ENCODE measurements at places on chromosomes 6 and 20.

GRCh38 chr6:89495961-89496535 lies 63.1 kb downstream of the ANKRD6 start:
- DNase-seq, result no peak

DNA sequence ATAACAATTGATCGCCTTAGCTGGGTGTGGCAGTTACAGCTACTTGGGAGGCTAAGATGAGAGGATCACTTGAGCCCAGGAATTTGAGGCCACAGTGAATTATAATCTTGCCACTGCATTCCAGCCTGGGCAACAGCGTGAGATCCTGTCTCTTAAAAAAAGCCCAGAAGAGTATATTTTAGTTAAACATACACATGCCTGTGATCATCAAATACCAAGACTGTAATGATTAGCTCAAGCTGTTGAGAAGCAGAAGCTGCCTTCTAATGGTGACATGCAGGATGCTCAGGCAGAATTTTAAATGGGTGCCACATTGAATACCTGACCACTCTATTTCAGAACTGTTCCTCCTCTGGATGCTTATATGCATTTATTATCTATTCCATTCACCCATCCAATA lies 8.9 kb upstream of the TMEM14A start:
- no peak for DNase-seq

DNA sequence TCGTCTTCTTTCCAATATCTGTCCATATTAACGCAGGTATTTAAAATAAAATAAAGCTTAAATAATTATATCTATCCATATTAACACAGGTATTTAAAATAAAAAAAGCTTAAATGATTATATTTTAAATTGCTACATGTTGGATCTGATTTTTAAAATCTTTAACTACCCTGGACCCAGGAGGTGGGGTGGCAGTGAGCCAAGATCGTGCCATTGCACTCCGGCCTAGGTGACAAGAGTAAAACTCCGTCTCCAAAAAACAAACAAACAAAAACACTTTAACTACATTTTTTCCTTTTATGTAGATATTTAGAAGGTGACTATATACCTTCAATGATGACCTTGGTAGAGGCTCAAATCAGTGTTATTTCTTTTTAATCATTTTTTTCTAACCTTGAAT lies 211.9 kb downstream of the GRIK2 start:
- DNase-seq, result no peak

GRCh38 chr6:117908246-117909068 lies 1.4 kb downstream of the SLC35F1 start:
- DNase-seq, result no peak

GRCh38 chr20:4883546-4883945 lies 117.8 kb downstream of the SLC23A2 start:
- no peak for DNase-seq

- no peak for DNase-seq
Measured at GRCh38 chr6:79201143-79201542, 33.3 kb downstream of the HMGN3 start.

DNA sequence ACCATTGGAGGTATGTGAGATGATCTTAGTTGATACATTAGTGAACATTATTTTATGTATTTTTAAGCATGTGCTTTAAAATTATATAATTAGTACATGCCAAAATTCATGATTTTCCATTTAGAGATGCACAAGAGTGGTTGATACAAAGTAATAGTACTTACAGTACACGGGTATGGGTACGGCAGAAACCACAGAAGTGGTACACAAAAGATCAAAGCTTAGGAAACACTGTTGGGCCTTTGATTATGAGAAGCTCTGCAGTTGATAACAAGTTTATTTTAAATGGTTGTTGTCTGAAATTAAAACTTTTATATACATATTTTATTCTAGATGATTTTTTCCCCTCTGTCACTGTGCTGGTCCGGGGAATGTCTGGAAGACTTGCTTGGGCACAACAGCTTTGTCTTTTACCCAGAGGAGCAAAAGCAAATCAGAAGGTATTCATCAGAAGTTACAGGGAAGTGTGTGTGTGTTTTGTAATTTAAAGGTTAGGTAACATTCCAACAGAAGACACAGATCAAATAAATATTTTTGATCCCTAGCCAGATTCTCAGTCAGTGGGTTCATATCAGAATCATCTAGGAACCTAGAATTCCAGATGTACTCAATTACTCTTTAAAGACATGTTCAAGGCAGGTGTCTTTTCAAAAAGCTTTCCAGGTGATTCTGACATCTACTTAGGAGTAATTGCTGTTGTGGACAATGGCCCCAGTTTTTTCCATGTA lies 32.5 kb upstream of the ADIG start:
- no peak for DNase-seq

DNA sequence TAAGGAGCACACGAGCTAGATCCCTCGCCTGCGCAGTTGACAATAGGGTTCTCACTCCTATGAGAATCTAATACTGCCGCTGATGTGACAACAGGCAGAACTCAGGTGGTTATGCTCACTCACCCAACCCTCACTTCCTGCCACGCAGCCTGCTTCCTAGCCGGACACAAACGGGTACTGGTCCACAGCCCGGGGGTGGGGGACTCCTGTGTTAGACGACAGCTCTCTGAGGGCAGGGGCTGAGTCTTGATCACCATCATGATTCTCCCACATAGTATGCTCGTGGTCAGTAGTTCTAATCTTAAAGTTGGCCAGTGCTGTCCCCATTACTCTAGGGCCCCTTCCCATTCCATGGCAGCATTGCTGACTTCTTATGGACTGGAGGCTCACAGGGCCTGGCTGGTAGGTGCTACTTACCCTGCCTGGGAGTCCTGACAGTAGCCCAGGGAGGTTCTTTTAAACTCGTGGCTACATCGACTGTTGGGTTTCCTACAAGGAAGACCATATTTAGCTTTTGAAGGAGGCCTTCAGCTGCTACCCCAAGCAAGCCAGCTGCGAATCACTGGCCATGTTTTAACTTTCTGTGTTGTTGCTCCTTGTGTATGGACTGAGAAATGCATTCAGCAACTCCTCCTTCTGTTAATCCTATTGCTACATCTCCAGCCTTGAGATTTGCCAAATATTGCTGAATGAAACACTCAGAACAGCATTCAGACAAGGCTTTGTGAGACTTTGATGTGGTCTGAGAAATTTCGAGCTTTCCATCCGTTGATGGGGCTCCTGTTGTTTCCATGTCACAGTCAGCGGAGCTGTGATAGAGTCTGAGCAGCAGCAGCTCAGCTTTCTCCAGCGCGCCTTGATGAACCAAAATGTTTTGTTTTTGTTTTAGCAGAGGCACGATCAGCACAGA lies 300.3 kb downstream of the NRN1 start:
- DNase-seq, result no peak

DNA sequence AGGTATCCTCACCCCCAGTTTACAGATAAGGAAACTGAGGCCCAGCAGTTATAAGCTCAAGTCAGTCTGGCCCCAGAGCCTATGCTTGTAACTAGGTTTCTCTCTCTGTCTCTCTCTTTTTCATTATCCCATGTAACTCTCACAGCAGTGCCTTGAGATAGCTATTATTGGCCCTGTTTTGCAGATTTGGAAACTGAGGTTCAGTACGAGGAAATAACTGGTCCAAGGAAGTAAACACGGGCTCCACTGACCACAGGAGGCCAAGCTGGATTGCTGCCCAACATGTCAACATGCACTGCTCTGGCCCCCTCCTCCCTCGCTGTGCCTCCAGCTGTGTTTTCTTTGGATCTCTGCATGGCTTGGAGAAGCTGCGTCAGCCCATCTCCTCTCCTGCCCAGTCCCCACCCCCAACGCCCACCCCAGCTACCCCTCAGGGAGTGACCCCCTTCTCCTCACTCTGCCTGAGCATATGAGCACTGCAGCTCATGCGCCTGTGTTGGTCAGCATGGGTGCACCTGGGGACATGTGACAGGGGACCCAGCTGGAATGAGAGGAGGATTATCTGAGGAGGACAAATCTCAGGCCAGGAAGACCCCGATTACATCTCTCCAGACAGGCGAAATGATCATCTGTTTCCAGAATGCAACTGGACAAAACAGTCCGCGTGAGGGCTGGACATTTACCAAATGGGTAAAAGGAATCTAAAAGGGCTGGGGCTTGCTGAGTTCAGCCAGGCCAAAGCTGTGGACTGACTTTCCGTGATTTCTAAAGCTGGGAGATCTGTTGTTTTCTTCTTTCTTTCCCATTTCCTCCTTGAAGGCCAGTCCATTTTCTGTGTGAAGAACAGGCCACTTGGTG lies 7.8 kb upstream of the PLTP start:
- DNase-seq, result peak; percentile 82

- no peak for DNase-seq
Measured at GRCh38 chr6:163329991-163330390, 84.5 kb upstream of the QKI start.

- no peak for DNase-seq
Measured at GRCh38 chr6:31114970-31115849, 610 bp downstream of the PSORS1C1 start.

- no peak for DNase-seq
Measured at GRCh38 chr6:41469156-41470028, 76.8 kb upstream of the FOXP4 start.
